ENCODE measurements at places on chromosomes 2 and 18.

DNA sequence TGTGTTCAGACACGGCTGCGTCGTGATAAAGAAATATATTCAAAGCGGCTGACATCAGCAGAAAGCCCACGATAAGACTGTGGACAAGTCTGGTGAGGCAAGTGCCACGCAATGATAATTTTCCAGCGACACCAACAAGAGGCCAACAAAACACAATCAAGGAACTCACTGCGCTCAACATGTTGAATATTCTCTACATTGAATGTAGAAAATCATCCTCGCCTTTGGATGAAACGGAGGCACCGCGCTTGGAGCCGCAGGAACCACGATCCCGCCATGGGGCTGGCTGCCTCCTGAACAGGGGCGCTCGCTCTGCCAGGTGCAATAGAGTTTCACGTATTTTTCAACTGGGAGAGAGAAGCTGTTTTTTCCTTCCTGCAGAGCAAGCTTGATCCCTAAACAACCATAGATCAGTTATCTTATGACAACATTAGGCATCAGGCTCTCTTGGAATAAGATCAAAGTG, 220.3 kb downstream of the ATAD2B start:
- DNase-seq: no peak

- DNase-seq: no peak
Observed at GRCh38 chr2:230929381-230930148, 4.5 kb upstream of the GPR55 start.

GRCh38 chr2:162245061-162245460, 1.8 kb upstream of the FAP start:
- DNase-seq: no peak

GRCh38 chr2:16330982-16331381, 334.7 kb downstream of the CYRIA start:
- DNase-seq: no peak

- DNase-seq: no peak
Observed at GRCh38 chr18:25736516-25736915, 353.9 kb downstream of the SS18 start.

GRCh38 chr2:189609853-189610252, 29.3 kb upstream of the SLC40A1 start:
- no peak for DNase-seq

DNA sequence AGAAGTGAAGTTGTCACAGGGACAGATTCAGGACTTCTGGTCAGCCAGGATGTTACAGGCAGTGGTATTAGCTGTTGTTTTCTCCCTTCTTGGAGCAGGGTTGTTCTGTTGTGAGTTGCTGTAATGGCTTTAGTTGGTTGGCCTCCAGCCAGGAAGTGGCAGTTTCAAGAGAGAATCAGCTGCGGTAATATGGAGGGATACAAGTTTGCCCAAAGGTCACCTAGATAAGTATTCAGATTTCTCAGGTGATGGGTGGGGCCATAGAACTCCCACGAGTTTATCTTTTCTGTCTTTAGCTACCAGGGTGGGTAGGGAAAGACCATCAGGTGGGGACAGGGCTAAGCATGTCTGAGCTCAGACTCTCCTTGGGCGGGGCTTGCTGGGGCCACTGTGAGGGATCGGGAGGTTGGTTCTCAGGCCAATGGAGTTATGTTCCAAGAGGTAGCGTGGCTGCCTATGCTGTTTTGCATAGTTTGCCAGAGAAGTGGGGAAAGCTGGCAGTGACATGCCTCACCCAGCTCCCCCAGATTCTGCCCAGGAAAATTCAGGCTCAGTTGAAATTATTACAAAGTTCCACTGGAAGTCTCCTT, 640.4 kb upstream of the CHAC2 start:
- DNase-seq: no peak

- no peak for DNase-seq
Observed at GRCh38 chr2:195486987-195487644, 169.9 kb upstream of the SLC39A10 start.

DNA sequence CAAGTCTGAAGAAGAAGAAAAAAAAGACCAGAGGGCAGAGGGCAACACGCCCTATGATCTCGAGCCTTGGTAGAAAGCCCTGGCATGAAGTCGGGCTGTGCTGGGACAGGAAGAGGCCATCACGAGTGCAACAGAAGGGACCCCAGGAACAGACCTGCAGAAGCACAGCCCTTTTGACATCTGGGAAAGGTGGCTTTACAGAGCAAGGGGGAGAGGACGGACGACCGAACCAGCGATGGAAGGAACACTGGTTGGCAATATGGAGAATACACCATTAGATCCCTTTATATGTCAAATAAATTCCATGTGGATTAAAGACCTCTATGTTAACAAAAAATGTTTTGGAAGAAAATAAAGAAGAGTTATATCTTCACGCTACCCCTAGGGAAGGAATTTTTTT, 10.7 kb downstream of the KIF1A start:
- no peak for DNase-seq

GRCh38 chr2:33477473-33478468, 1.3 kb downstream of the RASGRP3 start:
- no peak for DNase-seq

DNA sequence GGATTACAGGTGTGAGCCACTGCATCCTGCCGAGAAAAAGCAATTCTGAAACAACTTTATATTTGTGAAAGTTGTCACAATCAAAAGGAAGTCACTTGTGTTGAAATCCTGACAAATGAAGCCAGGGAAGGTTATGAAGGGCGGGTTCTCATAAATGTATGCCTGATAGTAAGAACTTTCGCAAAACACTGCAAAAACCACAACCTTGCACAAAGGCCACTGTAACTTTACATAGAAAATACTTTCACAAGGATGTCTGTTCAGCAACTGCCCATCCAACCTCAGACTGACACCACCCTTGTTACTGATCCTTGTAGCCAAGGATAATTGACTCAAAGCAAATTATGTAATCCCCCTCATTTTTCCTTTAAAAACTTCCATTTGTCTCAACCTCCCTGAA, 90.6 kb downstream of the SLC4A3 start:
- no peak for DNase-seq

GRCh38 chr18:27483276-27483675, 298.2 kb upstream of the CHST9 start:
- no peak for DNase-seq

- DNase-seq: no peak
Observed at GRCh38 chr2:157587576-157587975, 41.1 kb downstream of the ACVR1C start.

DNA sequence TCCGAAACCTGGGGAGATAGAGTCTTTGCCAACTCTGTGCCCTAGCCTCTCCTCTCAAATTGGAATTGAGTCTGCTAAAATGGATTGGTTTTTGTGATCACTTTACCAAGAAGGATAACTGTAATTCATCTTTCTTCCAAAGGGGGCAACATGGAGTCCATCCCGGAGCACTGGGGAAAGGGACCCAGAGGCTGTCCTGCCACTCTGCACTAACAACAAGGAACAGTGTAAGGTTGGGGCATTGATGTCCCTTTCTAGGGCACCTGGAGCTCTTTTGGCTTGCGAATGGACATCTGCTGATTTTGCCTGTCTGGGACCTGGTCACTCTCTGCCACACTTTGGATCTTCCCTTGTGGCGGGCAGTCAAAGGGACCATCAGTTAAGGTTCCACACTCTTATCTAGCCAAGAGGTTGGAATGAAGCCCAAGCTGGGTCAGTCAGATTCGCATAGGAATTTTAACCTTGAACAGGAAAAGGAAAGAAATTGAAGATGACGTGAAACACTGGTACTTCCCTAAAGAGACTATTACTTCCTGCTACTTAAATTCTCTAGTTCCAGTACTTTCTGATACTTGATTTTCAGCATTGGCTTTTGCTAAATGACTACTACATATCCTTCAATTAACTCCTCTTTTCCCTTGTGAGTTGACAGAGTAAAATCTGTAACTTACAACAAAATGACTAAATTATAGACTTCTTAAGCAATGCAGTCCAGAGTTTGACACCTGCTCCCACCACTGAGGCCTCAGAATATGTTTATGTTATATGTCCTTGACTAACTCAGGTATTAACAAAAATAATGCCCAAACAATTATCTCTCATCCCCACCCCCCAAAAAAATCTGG, 64.7 kb upstream of the KLF7 start:
- DNase-seq: no peak

GRCh38 chr18:49742316-49743116, 70.8 kb downstream of the ACAA2 start:
- no peak for DNase-seq

DNA sequence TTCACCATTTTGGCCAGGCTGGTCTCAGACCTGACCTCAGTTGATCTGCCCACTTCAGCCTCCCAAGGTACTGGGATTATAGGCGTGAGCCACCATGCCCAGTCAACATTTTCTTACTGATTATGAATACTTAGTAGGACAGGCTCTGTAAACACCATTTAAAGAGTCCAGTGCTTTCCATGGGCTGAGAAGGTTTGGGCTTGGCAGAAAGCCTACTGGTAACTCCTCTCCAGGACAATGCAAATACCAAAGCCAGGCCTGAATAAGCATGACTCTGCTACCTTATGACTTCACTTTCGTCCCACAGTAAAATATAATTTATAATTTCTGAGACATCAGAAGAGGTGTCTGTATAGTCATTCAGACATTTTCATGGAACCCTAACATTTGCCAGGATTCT, 60.2 kb upstream of the FAM117B start:
- no peak for DNase-seq

DNA sequence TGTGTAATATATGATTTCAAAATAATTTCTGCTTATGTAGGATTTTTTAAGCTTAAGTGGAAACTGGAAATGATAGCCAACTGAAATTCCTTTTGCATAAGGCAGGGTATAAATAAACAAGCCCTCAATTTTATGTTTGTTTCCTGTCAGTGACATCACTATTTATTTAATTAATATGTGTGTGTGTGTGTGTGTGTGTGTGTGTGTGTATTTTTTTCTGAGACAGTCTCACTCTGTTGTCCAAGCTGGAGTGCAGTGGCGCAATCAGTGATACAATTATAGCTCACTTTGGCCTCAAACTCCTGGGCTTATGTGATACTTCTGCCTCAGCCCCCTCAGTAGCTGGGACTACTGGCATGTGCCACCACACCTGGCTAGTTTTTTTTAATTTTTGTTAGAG, 29.3 kb upstream of the CYP20A1 start:
- DNase-seq: no peak

GRCh38 chr18:27595113-27595838, 410.2 kb upstream of the CHST9 start:
- DNase-seq: no peak

GRCh38 chr2:5569256-5569655, 122.9 kb upstream of the SOX11 start:
- DNase-seq: no peak

- no peak for DNase-seq
Observed at GRCh38 chr2:2328848-2329247, 2.2 kb downstream of the MYT1L start.

DNA sequence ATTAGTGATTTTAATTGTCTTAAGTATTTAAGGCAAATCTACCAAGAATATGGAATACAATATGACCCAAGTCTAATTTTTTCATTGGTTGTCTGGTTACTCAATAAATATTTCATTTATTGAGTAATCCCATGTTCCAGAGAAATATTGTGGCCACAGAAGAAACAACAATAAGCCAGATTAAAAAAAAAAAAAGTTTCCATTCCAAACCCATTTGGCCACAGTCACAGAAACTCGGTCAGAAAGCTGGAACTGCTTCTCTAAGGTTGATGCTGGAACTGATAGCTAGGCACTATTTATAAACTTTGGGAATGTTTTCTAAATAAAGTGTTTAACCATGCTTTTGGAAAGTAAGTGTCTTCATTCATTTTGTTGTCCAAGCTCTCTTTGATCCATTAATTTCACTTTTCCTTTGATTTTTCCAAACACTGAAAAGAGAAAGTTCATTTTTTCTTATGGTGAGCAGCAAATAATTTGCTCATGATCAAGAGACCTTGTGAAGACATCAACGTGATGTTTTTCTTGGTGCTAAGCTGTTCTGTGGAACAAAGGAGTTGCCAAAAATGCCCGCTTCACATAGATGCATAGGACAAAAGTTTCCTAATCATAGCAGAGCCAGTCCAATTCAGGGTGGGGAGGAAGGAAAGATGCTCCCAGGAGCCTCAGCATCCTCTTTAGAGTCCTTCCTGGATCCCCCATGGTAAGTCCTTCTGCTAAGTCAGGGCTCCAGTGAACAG, 72.1 kb upstream of the CCBE1 start:
- DNase-seq: no peak

GRCh38 chr2:176147800-176148496, 3.4 kb upstream of the HOXD4 start:
- no peak for DNase-seq

DNA sequence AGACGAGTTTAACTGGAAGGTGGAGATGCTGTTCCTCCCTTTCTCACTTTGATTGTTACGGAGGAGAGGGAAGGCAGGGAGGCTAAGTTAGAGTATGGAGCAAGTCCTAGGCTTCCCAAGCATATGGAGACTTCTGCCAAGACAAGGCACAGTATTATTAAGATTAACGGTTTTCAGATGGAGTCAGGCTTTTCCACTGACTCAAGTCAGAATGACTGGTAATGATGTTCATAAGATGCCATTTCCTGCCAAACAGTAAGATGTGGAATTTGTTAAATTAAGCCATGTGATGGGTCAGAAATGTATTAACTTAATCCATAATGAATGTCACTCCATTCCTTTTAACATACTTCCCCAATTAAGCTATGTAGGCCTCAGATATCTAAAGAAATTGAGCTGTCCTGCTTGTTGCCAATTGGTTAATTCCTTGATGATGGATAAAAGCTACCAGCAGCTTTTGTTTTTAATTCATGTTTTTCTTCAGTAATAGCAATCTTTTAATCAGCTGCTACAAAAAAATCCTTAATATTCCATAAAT, 383.7 kb downstream of the ZNF521 start:
- DNase-seq: no peak

- DNase-seq: no peak
Observed at GRCh38 chr2:99634234-99634633, 144.4 kb upstream of the REV1 start.

DNA sequence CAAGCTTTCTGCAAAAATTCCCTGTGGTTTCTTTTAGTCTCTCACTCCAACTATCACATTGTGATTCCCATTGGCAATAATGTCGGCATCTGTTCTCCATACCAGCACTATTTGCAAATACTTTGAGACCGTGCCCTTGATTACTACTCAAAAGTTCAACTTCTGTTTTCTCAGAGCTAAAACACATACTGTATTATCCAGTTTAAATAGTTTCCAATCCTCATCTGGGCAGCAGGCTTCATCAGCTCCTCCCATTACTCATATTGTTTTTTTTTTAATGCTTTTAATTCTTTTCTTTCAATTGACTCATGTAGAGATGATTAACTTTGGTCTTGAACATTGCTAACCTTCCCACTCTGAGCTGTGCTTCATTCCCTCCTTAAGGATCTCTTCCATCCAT, 135.8 kb downstream of the METTL8 start:
- DNase-seq: no peak

- no peak for DNase-seq
Observed at GRCh38 chr2:30997979-30998378, 140.3 kb downstream of the GALNT14 start.

GRCh38 chr2:84459944-84460429, 907 bp upstream of the SUCLG1 start:
- peak; percentile 33 for DNase-seq

GRCh38 chr18:63468575-63468974, 8.2 kb upstream of the SERPINB5 start:
- DNase-seq: no peak

- no peak for DNase-seq
Observed at GRCh38 chr2:176104316-176105077, 2.6 kb upstream of the HOXD11 start.

Measured in NCI-H187 (cell line).